Activated T-helper 17 cell treated with anti-CD3 and anti-CD28 coated beads, Interleukin-2, amount 50 U/mL, for 72 hours (primary cell): ENCODE measurements at places on chromosomes 4 and X.

GRCh38 chr4:145815027-145815612, 123.5 kb downstream of the ZNF827 start:
- ATAC-seq, result peak; percentile 86

- no peak for ATAC-seq
Observed at GRCh38 chr4:37745946-37746345, 59.8 kb upstream of the RELL1 start.

DNA sequence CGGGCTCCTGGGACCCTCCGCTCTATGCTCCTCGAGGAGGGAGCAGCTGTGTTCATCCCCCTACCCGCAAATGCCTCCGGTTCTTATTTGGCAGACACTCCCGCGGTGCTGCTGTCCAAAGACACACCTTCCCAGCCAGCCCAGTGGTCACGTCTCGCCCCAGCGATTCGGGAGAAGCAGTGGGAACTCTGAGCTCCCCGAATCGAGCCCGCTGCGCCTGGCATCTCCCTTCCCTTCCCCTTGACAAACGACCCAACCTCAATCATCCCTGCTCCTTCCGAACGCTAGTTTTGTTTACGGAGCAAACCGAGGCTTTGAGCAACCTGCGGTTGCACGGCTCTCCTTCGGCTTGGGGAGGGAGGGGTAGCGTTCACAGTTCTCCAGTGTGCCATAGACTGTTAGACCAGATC, 317 bp upstream of the FRMPD4 start:
- ATAC-seq, result no peak

GRCh38 chrX:47209508-47210238, 8.8 kb upstream of the CDK16 start:
- ATAC-seq, result no peak

DNA sequence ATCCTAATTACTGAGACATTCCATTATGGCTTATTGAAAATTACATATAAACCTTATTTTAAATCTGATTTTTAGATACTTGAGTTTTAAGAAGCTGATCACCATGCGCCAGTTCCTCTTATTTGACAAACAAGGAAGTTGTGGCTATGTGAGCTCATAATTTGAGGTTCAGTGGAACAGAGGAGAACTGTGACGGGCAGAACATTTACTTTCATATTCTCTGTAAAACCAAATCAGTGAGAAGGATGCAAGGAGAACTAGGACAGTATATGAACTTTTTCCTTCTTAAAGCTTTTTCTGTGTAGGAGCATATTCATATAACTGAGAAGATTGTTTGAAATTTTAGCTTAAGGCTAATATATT, 25.3 kb downstream of the STIM2 start:
- peak; percentile 71 for ATAC-seq
